Omental fat pad (tissue), 4 donors: ENCODE measurements at places on chromosomes 1 and 21.

DNA sequence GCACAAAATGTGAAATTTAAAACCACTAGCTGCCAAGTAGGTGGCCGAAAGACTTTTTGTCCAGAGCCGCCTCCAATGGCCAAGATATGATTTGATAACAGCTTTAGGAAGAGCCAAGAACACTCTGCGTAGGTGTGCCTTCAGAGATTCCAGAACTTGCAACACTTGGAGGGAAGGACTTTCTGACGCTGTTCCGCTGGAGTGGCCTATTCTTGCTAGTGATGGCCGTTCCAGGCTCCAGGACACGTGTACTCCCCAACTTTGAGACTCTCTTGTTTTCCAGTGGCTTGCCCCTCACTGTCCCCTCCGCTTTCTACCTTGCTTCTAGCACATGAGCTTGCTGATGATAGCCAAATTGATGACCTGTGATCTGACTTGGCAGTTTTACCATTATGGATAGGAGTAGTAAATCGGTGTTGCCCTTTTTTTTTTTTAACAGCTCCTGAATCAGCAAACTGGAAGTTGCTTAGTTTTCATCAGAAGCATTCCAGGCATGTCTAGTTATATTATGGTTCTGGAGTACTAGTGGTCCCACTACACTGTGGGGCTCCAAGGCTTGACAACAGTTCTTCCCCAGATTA is 1.0 kb downstream of the PRDX6 start:
- DNase-seq: peak; percentile 28

GRCh38 chr1:206551986-206552326 is 44.6 kb downstream of the RASSF5 start:
- DNase-seq: no peak

DNA sequence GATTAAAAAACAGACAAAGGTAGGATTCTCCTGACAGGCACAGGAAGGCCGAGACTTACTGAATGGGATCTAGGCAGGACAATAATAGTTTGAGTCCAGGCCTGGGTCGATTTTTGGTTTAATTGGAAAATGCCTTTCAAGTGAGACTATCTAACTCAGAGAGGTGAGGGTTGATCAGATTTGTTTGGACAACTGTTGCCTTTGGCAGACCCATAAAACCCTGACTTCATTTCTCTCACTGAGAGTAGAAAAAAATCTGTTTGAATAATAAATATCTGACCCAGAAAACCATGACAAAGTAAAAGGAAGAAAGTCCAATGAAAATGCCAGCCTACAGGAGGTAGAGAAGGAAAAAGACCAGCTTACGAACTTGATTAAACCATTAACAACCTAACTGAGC is 12.3 kb upstream of the SLC30A10 start:
- no peak for DNase-seq

GRCh38 chr21:45873418-45873817 is 108.2 kb upstream of the COL6A1 start:
- no peak for DNase-seq
